T-helper 2 cell treated with Interferon-gamma antibody and Interleukin-4, amounts not matched to agents 5 μg/mL and 100 μg/mL, for 36 hours (primary cell): ENCODE measurements at places on chromosomes 5 and 9.

- H3K4me1 ChIP-seq = no peaks in the 10 kb centered on the region
- H3K36me3 ChIP-seq = no peaks in the 10 kb centered on the region
- peaks cover 92% of the 10 kb centered on the region for H3K27me3 ChIP-seq
Measured at GRCh38 chr5:135535820-135536801, at the start of gene NEUROG1. NEUROG1 (minus strand) TSS chr5:135535964; CDS start chr5:135535690, 274 bp downstream.

GRCh38 chr9:83511051-83511450, 27.1 kb downstream of the FRMD3 start:
- no peak for DNase-seq
- H3K36me3 ChIP-seq = no peaks in the 10 kb centered on the region
- H3K4me1 ChIP-seq = peaks cover 6% of the 10 kb centered on the region
- H3K27me3 ChIP-seq = no peaks in the 10 kb centered on the region

DNA sequence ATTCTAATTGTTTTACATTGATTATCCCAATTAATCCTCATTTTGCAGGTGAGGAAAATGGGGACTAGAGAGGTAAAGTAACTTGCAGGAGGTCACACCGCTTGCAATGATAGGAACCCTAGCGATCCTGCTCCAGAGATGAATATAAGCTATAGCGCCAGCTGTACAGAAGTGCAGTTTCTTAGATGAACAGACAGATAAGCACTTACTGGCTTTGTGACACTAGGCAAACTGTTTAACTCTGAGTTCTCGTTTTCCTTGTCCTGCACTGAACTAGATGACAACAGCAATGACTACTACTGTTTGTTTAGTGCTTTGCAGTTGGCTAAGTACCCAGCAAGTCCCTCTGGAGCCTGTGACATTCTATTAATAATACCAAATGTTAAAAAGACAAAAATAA, 11.1 kb downstream of the LHX6 start:
- no peak overlapping the region for H3K4me3 ChIP-seq
- H3K27me3 ChIP-seq = peaks cover 84% of the 10 kb centered on the region
- H3K36me3 ChIP-seq = no peaks in the 10 kb centered on the region
- H3K4me1 ChIP-seq = peaks cover 31% of the 10 kb centered on the region
- no peak for DNase-seq
- H3K27ac ChIP-seq = no peak overlapping the region

DNA sequence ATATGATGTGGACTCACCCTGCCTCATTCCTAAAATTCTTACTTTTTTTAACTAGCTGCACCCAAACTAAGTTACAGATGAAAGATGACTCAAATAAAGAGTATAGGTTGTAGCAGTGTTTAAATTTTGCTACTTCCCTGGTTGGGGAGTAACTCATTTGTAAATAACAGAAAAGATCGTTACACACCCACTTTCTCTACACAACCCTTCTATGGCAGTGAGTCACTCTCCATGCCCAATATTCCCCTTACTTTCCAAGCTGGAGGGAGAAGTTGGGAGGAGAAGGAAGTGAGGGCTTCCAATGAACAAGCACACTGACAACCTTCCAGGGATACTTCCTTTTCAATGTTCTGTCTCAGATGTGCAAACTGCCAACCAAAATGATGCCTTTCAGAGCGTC, 1.9 kb downstream of the RASEF start:
- no peaks in the 10 kb centered on the region for H3K36me3 ChIP-seq
- no peak for DNase-seq
- H3K4me3 ChIP-seq = no peak overlapping the region
- H3K27ac ChIP-seq = no peak overlapping the region
- H3K4me1 ChIP-seq = no peaks in the 10 kb centered on the region

DNA sequence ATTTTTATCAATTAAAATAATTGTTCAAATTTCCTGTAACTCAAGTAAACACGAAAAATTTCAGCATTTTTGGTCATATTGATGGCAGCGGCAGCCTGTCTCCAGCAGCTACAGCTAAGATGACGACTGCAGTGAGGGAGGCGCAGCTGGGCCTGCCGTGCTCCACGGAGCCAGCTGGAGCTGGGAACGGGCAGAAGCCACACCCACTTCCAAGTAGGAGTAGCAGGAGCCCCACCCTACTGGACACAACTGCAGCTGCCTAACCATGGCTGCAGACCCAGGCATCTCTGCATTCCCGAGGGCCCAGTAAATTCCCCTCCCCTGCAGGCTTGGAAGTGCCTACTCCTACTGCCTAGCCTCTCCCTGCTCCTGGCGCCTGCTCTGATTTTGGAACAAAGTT, 2031.7 kb downstream of the EFNA5 start:
- no peak overlapping the region for H3K4me3 ChIP-seq
- no peaks in the 10 kb centered on the region for H3K4me1 ChIP-seq
- H3K27me3 ChIP-seq = no peaks in the 10 kb centered on the region

- no peaks in the 10 kb centered on the region for H3K4me1 ChIP-seq
- no peak overlapping the region for H3K27ac ChIP-seq
- H3K36me3 ChIP-seq = no peaks in the 10 kb centered on the region
Measured at GRCh38 chr5:178583279-178583678, 6.9 kb downstream of the COL23A1 start.

GRCh38 chr9:15670246-15670645, 117.4 kb downstream of the CCDC171 start:
- no peak for DNase-seq
- no peaks in the 10 kb centered on the region for H3K36me3 ChIP-seq
- no peak overlapping the region for H3K4me3 ChIP-seq
- H3K4me1 ChIP-seq = no peaks in the 10 kb centered on the region
- no peaks in the 10 kb centered on the region for H3K27me3 ChIP-seq

DNA sequence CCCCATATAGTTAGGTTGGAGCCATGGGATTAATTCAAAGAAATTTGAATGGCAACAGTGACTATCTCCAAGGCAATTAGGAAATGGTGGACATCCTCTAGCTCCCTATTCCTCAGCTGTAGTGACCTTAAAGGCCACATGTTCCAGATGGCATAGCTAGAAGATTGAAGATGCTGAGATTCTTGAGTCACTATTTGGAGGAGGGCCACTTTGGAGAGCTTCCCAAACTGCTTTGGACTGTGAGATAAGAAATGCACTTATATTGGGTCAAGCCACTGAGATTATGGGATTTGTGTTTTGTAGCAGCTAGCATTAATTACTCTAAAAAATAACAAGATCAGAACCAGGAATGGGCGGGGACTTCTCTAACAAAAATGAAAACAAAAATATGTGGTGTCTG, 636.2 kb upstream of the CCNG1 start:
- DNase-seq = no peak
- H3K4me3 ChIP-seq = no peak overlapping the region
- H3K27ac ChIP-seq = no peak overlapping the region

DNA sequence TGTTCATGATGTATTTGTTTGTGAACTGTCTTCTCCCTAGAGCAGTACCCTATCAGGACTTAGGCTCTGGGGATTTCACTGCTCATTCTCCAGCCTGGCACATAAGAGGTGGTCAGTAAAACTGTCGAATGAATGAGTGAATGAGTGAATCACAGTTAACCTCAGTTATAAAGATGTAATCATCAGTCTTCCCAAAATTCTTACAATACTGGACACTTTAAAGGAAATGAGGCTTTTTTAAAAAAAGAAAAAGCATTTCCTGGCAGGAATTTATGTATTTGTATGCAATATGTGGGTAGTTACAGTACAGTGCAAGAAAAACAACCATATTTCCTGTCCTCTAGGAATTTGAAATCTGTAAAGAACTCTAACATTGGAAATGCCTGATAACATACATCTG, 59.6 kb downstream of the RAI14 start:
- H3K27me3 ChIP-seq = no peaks in the 10 kb centered on the region
- no peak overlapping the region for H3K27ac ChIP-seq
- H3K4me1 ChIP-seq = no peaks in the 10 kb centered on the region
- DNase-seq = no peak

DNA sequence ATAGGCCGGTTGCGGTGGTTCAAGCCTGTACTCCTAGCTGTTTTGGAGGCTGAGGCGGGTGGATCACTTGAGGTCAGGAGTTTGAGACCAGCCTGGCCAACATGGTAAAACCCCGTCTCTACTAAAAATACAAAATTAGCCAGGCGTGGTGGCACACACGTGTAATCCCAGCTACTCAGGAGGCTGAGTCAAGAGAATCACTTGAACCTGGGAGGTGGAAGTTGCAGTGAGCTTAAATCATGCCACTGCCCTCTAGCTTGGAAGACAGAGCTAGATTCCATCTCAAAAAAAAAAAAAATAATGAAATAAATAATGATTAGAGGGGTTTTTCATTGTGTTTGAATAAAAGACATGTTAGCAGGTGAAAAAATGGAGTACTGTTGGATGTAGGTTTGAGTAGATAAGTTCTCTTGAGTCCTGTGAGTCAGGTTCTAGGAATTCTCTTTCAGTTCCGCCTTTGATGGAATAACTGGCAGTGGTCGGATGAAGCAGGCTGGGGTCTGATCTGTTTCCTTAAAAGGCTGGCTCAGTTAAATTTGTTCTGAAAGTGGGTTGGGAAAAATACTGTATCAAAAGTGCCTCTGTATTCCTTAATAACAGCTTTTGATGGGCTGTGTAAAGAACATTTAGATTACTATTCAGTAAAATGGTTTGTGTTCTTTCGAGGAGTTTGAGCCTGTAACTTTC, 73.2 kb downstream of the AOPEP start:
- no peak overlapping the region for H3K4me3 ChIP-seq
- peaks cover 18% of the 10 kb centered on the region for H3K4me1 ChIP-seq
- DNase-seq = no peak
- H3K36me3 ChIP-seq = peaks cover 7% of the 10 kb centered on the region
